Left ventricle myocardium inferior (tissue), 1 donor: ENCODE measurements at places on chromosomes 7 and 10. TPM values are rescaled to one million over a fixed set of nuclear protein-coding genes. Genes with fewer than 3 reads are reported as not detected.
A peak's percentile ranks its signal among the peaks of the same experiment; 100 is the strongest.

- DNase-seq = peak; percentile 71
These were observed 79.9 kb upstream of the COL13A1 start for GRCh38 chr10:69721690-69722310.

DNA sequence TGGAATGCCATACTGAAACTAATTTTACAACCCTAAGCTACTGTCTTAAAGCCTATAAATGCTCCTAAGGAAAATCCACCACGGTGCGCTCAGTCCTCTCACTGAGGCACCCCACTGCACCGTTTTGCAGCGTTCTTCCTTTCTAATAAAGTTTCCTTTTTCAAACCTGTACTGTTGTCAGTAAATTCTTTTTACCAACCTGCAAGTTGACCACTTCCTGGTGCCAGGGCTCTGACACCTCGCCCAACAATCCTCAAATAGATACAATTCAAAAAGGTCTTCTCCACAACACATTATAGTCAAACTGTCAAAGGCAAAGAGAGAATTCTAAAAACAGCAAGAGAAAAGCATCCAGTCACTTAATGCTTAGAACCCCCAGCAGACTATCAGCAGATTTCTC is 42.8 kb downstream of the HERPUD2 start:
- no peak for DNase-seq

DNA sequence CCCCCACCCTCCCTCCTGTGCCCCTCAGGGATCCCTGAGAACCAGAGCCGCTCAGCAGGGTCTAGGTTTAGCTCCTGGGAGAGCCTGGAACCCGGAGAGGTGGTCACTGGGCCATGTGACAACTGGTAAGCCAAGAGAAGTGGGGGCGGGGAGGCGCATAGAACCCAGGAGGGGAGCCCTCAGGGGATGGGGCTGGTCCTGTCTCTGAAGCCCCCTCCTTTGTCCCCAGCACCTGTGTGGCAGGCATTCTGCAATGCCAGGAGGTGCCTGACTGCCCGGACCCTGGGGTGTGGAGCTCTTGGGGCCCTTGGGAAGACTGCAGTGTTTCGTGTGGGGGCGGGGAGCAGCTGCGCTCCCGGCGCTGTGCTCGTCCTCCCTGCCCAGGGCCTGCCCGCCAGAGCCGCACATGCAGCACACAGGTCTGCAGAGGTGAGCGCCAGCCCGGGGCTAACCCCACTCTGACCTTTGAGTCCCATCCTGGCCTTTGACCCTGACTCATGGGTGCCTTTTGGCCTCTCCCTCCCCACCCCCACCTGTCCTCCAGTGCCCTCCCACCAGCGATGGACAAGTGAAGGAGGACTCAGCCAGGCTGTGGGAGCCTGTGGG is 22.4 kb upstream of the ZNF862 start:
- DNase-seq = no peak

- no peak for DNase-seq
These were observed 45.8 kb downstream of the CHST15 start for GRCh38 chr10:124047427-124048152.

DNA sequence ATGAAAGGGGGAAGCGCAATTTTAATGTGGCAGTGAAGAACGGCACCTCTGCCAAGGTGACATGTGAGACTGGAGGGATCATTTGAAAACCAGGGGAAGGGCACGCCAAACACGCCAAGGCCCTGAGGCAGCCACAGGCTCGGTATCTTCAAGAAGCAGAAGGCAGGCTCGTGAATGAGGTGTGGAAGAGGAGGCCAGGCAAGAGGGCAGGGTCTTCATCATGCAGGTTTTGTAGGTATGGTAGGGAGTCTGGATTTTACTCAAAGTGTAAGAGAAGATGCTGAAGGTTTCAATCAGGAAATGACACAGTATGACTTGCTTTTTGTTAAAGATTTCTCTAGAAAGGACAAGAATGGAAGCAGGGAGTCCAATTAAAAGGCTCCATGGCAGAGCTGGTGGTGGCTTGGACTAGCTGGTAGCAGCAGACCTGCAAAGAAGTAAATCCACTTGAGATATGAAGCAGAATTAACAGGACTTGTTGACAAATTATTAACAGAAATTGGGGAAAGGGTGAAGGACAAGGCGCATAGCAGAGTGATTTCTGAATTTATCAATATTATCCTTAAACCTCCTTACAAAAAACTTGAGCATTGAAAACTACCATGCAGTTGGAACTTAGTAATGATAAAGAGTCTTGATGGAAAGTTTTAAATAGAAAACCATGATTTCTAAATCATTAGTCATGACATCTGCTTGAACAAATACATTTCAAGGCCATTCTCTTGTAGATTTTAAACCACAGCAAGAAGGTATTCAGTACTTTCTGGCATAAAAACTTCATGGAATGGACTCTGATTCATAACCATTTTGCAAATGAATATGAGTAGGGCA is 70.4 kb downstream of the COA1 start:
- no peak for DNase-seq

GRCh38 chr7:106788637-106789036 is 76.4 kb upstream of the PIK3CG start:
- DNase-seq = no peak

DNA sequence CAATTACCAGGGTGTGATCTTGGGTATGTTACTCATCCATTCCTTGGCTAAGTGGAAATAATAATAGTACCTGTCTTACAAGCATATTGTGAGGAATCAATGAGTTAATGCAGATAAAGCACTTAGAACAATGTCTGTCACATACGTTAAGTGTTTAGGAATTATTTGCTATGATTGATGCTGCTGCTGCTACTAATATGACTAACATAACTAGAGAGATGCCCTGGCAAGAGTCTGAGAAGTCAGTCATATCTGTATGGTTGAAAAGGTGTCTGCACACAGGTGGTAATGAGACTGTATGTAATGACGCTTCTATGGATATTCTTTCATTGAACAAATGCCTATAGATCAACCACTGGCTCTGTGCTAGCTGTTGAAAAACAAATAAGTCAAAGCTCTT is 100.1 kb upstream of the PCGF5 start:
- DNase-seq = no peak

GRCh38 chr7:11244149-11244548 is 270.5 kb downstream of the PHF14 start:
- no peak for DNase-seq

DNA sequence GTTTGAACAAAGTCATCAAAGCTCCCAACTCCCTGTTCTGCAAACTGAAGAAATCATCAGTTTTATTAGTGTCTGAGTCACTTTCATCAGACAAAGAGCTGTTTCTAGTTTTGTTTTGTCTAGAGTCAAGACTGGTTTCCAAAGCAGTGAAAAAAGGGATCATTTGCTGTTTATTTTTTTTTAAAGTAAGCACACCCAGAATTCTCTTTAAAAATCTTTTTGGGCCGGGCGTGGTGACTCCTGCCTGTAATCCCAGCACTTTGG is 972.0 kb upstream of the CELF2 start:
- DNase-seq = no peak

DNA sequence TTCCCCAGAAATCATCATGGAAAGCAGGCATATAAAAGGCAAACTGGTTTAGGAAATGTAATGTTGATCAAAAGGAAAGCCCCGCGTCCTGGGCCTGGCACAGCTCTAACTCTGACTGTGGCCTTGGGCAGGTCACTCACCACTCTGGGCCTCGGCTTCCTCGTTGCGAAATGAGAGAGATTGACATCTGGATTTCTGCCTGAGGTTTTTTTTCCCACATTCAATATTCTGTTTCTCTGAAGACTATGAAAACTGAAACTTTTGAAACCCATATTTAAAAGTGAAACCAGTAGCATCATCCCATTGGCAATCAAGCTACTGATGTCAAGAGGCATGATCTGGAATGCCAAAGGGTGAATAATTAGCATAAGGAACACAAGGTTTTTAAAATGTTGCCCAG is 369.7 kb upstream of the NPVF start:
- DNase-seq = no peak

GRCh38 chr7:92527300-92528187 is 776 bp downstream of the PEX1 start:
- peak; percentile 31 for DNase-seq

DNA sequence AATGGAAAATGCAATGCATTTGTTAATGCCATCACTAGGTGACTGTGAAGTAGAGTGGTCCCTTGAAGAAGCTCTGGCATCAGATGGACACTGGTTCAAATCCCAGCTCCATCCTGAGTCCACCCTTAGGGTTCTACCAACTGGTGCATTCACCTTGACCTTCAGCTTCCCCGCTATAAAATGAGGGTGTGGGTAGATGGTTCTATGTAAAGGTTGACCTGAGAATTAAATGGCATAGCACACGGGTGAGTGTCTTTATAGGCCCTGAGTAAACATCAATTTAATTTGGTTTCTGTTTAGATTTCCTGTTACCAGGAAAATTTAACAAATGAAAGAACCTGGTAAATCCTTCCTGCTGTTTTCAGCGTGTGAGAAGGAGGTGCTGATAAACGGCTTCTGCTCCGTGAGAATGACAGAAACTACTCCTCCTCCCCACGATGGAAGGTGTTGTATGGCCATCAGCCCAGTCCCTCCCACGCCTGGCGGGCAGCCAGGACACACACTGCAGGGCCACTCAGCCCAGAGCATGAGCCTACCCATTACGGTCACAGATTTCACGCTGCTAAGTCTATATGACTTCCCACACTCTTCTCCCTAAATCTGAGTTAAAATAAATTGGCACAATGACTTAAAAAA is 210.1 kb downstream of the TNS3 start:
- peak; percentile 88 for DNase-seq

GRCh38 chr7:37162106-37162505 is 286.6 kb downstream of the ELMO1 start:
- no peak for DNase-seq

GRCh38 chr7:158649279-158649678 is 55.3 kb downstream of the NCAPG2 start:
- no peak for DNase-seq

GRCh38 chr7:87032604-87033339 is 26.7 kb downstream of the ELAPOR2 start:
- DNase-seq = no peak

- no peak for DNase-seq
These were observed 87.9 kb downstream of the KMT2E start for GRCh38 chr7:105101864-105102263.

Gene OPN4
- total RNA-seq = 0.25 TPM

Gene TMEM273
- 29.0 TPM for total RNA-seq

Gene STEAP1
- 1.2 TPM for total RNA-seq

Gene LLCFC1
- not detected for total RNA-seq

Gene EPHB4
- 20.3 TPM for total RNA-seq

Gene LRRC18
- total RNA-seq = not detected

Gene KLF14
- total RNA-seq = 0.11 TPM

Gene HOGA1
- 47.1 TPM for total RNA-seq

Gene MRPL43
- total RNA-seq = 49.7 TPM

Gene PSD
- 0.93 TPM for total RNA-seq

Gene NUDT13
- total RNA-seq = 5.6 TPM

Gene PRKCQ
- 0.16 TPM for total RNA-seq
